ENCODE measurements at places on chromosomes 5 and 9.

DNA sequence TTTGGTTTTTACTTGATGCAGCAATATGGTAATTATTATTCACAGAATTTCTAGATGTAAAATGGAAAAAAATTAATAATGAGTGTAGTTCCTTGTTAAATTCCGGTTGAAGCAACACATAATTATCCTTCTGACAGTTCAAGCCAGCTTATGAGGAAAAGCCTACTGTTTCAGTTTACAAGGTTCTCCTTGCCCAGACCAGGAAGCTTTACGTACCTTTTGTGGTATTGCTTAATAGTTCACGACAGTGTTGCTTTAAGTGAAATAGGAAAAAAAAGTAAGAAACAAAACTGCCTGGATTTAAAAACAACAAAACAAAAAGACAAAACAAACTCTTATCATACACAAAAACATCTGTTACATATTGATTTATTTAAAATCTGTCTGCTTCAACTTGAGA lies 547.3 kb upstream of the C9orf72 start:
- no peak for DNase-seq

- no peak for DNase-seq
Observed at GRCh38 chr5:163908253-163908652, 402.8 kb downstream of the MAT2B start.

GRCh38 chr5:74135033-74135432 lies 505.5 kb downstream of the ENC1 start:
- no peak for DNase-seq

GRCh38 chr5:100838048-100838473 lies 65.0 kb downstream of the ST8SIA4 start:
- DNase-seq: no peak

DNA sequence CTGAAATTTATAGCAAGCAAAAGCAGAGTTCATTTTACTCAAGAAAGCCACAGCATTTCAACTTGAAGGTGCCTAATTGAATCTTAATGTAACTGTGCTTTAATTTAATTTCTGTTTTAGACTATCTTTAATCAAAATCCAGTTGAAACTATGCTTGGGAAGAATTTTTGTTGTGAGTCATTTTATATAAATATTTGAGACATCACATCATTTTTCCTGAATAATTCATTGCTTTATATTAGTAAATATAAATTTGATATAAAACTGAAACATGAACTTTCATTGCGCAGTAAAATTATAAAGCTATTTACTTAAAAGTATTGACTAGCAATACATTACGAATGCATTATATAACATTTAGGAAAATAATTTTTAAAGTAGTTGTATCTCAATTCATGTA lies 1937.1 kb upstream of the CDH9 start:
- no peak for DNase-seq

DNA sequence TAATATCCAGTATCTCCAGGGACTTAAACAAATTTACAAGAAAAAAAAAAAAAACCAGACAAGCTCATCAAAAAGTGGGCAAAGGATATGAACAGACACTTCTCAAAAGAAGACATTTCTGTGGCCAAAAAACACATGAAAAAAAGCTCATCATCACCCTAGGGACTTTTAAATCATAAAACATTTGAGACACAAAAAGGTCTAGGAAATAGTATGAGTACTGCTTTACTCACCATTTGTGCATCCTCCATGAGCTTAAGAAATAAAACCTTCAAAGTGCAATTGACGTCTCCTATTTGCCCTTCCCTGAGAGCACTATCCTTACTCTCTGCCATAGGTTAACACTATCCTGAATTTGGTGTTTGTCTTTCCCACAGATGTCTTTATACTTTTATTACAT lies 193.7 kb upstream of the NREP start:
- DNase-seq: no peak

DNA sequence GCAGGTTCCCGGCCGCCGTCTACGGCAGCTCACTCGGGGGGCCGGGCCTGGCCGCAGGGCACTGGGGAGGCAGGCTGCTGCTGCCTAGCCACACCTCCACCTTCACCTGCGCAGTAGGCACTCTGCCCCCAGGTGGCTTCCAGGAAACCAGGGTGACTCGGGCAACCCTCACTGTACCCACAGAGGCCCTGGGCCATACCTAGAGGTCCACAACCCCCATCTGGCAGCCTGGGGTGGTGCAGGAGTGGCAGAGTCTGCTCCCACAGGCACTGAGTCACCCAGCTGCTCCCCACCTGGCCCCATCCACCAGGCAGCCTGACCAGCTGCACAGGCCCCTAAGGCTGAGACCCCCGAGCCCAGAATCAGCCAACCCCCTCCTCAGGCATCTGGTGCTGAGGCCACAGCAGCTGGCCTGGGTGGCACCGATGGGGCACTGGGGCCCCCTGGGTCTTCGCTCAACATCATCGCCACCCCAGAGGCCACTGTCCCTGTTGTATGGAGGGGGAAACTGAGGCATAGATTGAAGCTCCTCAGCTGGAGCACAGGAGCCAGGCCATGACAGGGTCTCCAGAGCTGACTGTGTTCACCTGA lies 70.2 kb downstream of the KCNT1 start:
- no peak for DNase-seq

- no peak for DNase-seq
Observed at GRCh38 chr9:14661421-14662059, 31.7 kb downstream of the ZDHHC21 start.

- no peak for DNase-seq
Observed at GRCh38 chr5:179310439-179311090, 34.7 kb downstream of the ADAMTS2 start.

DNA sequence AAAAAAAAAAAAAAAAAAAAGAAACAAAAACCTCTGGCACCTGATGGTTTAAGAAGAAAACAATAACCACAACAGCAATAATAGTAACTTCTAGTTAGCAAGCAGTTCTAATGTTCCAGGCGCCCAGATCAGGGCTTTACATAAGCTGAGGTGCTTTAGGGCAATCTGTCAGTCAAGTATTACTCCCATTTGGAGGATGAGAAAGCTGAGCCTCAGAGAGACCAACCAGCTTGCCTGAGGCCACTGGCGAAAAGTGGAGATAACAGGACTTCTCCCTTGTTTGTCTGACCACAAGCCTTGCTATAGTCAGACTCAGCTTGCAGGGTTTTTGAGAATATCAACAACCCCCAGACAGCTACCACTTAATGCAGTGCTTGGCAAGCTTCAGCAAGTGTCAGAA lies 83.5 kb upstream of the BOD1 start:
- no peak for DNase-seq

GRCh38 chr5:61264273-61264661 lies 67.8 kb upstream of the ZSWIM6 start:
- no peak for DNase-seq

- no peak for DNase-seq
Observed at GRCh38 chr5:167352801-167353200, 938.6 kb upstream of the WWC1 start.

DNA sequence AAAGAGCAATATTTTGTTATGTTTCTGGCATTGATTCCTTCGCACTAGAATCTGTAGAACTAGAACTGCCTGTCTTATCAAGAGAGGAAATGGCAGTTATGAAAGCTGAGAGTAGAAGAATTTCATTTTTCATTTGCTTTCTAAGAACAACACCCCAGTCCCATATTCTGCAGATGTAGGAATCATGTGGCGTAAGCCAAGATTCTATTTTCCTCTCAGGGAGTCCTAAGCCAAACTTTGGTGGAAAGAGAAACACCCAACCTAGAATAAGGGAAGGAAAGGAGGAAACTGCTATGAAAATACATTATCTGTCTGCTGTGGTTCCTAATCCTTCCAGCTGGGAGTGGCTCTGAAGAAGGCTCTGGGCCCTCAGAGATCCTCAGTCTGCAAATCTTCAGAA lies 1176.9 kb upstream of the C9orf72 start:
- DNase-seq: no peak

DNA sequence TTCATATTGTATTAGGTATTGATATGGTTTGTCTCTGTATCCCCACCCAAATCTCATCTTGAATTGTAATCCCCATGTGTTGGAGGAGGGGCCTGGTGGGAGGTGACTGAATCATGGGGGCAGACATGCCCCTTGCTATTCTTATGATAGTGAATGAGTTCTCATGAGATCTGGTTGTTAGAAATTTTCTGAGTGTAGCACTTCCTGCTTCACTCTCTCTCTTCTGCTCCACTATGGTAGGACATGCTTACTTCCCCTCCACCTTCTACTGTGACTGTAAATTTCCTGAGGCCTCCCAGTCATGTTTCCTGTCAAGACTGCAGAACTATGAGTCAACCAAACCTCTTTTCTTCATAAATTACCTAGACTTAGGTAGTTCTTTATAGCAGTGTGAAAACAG lies 187.4 kb upstream of the SLC24A2 start:
- no peak for DNase-seq

- DNase-seq: no peak
Observed at GRCh38 chr5:25909163-25909562, 1129.2 kb downstream of the CDH9 start.

DNA sequence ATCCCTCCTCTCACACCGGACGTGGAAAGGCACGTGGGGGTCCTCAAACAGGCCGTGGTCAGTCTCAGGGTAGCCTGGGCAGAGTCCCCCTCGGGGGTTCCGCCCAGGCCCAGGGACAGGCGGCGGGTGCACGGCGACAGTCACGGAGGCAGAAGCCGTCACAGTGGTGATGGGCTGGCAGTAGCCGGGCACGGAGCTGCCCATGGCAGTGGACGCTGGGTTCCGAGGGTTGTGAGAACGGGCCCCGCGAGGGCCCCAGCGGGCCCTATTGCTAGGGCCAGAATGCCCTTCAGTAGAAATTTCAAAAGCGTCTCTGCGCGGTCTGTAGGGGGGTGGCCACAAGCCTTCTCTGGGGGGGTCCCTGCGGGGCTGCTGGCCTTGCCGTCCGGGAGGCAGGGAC lies 69.8 kb downstream of the PTCH1 start:
- no peak for DNase-seq

DNA sequence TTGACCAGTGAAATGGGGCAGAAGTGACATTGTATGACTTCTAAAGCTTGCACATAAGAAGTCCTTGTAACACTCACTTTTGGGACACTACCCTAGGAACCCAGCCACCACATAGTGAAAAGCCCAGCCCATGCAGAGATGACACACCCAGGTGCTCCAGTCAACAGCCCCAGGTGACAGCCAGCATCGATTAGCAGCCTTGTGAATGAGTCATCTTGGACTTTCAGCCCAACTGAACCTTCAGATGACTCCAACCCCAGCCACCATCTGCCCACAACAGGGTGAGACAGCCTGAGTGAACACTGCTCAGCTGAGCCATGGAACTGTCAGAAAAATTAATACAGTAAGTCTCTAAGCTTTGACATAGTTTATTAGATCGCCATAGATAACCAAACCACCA lies 458.6 kb downstream of the ZSWIM6 start:
- DNase-seq: no peak

DNA sequence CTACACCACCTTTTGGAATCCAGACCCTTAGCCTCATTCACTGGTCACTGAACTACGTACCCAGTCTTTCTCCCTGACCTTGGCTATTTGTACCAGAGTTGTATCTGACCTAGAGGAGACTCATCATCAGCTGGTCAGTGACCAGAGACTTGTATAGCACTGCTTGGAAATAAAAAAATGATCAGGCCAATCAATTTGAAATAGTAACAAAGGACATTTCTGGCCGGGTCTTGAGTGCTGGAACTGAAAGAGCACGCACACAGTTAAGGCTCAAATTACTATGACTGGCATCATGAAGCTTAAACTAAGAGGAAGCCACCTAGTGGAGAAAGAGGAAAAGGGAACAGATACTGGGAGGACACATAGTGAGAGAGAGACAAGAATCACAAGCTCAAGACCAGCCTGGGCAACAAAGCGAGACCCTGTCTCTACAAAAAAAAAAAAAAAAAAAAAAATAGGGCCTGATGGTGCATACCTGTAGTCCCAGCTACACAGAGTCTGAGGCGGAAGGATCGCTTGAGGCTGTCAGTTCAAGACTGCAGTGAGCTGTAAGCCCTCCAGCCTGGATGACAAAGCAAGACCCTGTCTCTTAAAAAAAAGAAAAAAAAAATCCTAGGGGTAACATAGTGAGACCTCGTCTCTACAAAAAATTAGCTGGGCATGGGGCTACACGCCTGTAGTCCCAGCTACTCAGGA lies 12.8 kb upstream of the SRP19 start:
- DNase-seq: peak; percentile 2

DNA sequence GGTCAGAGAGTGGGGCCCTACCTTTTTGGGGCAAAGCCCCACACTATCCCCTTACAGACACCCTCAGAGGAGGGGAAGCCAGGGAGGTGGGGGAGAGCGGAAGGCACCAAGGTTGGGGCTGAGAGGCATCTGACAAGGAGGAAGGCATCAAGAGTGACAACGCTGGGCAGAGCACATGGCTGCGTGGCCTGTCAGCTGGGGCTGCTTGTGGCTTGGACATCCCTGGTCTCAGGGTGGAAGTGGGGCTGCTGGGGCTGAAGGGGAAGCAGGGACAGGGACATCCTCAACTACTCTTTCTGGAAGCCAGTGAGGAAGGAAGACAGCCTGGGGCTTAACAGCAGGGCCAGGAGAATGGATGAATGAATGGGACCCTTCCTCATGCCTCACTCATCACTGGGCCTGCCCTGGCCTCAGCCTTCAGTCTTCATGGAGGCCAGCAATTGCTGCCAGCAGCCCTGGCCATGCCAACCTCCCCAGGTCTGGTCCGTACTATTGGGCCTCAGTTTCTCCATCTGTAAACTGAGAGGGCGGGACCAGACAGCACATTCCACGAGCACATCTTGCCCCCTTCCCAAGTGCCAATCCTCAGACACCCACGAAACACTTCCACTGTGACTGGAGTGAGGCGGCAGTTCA lies 993 bp upstream of the RALGDS start:
- no peak for DNase-seq

- no peak for DNase-seq
Observed at GRCh38 chr5:168645195-168645594, 66.0 kb upstream of the PANK3 start.

GRCh38 chr5:74408150-74409043 lies 232.1 kb downstream of the ENC1 start:
- no peak for DNase-seq

DNA sequence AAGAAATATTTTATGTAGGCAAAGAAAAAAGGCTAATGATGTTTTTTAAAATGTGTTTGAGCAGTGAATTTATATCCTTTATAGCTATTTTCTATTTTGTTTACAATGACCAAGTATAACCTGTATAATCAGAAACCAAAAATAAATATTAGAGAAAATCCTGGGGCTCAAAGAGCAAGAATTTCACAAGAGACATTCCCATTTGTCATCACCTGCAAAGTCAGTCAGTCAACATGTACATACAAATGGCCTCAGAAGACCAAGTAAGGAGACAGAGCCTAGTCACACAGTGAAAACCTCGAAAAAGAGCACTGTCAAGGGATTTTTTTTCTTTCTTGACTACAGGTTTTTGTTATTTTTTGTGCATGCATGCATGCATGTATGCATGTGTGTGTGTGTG lies 231.4 kb downstream of the GLIS3 start:
- no peak for DNase-seq

DNA sequence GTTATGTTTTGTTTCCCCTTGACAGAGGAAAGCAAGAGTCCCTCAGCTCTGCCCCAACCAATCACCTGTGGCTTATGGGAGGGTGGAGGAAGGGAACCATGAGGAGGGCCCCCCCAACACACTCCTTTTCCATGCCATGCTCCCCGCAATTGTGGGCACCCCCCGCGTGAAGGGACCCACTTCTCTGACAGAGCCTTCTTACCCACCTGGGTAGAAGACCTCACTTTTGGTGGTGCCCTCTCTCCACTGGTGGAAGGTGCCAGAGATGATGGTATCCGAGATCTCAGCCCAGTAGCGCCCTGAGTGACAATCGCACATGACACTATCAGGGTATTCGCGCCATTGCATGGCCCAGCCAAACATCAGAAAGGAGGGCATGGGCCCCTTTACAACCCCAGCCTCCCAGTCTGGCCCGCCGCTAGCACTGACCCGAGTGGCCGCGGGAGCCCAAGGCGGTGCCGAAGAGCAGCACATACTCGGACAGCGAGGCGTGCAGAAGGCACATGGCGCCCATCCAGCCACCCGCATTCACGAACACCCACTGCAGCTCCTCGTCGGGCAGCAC lies 714 bp downstream of the SIGMAR1 start:
- DNase-seq: no peak

Measured in NCI-H2107 (cell line).